ENCODE measurements at places on chromosomes 11 and 22.

DNA sequence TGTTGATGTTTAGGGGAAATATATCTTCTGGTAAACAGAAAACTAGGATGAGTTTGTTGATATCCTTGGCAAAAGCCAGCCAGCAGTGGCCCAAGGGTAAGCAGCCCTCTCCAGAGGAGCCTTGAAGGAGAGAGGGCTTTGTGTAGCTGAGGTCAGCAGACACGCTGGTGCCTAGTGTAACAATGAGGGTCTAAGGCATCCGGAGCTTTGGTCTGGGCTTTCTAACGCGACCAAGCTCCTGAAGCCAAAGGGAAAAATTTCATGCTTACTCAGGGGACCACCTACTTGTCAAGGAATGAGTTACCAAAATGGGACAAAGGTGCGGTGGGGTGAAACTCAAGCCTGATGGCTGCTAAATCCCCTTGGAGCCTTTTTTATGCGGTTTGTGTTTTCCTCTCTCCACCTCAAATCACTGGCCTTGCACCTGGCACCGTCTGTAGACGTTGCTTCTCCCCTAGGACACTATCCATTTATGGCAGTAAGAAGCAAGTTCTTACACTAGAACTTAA lies 134.9 kb downstream of the DBX1 start:
- DNase-seq, result no peak

DNA sequence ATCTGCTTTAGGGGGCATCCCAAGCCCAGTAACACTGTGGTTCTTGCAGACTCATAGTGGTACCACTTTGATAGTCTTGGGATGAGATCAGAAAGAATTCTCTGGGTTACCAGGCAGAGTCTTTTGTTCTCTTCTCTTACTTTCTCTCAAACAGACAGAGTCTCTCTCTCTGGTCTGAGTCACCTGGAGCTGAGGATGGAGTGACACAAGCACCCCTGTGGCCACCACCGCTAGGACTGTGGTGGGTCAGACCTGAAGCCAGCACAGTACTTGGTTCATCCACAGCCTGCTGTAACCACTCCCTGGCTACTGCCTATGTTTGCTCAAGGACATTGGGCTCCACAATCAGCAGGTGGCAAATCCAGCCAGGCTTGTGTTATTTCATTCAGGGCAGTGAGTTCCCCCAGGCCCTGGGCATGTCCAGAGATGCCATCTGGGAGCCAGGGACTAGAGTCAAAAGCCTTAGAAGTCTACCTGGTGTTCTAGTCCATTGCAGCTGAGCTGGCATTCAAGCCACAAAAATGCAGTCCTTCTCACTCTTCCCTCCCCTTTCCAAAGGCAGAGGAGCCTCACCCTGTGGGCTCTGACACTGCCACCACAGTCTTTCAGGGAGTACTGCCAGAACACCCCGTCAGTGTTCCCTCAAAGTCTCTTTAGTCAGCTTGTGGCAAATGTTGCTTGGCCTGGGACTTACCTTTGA lies 29.9 kb downstream of the ENDOD1 start:
- DNase-seq, result no peak

DNA sequence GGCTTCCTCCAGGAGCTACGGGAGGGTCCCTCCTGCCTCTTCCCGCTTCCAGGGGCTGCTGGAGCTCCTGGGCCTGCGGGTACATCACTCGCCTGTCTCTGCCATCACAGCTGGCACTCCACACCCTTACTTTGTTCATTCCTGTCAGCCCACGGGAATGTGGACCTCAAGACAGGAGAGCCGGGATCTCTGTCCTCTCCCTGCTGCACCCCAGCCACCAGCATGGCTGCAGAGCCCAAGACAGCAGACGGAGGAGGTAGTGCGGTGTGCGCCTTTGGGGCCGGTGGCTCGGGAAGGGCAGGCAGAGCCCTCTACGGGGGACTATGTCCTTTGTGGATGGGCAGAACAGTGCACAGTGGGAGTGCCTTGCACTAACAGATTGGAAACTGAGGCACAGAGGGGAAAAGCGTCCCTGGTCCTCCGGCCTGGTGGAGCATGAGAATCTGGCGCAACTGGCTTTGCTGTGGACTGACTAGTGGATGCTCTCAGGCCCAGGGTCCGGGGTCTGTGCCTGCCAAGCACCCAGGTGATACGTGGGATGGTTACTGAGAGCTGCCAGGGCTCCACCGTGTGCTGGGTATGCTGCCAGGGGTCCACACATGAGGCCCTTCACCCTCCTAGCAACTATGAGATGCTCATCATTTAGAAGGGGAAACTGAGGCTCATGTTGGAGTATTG lies 47.3 kb downstream of the IGF2 start:
- DNase-seq, result no peak

GRCh38 chr11:76678321-76678720 lies 7.8 kb upstream of the LRRC32 start:
- DNase-seq, result no peak

GRCh38 chr11:129743112-129743815 lies 72.4 kb upstream of the TMEM45B start:
- no peak for DNase-seq

DNA sequence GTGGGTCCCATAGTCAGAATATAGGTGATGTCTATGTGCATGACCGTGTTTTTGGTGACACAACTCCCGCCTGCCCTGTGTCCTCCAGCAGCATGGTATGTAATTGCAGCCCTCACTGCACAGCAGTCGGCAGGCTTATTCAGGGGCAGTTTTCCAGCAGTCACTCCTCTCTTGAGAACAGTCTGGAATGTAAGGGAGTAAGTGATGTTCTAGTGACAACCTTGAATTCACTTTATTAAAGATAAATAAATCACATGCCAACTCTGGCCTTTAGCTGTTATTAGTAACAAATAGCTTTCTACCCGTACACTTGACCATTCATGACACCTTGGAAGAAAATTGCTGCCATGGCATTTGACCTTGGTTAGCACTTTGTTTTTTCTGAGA lies 27.9 kb downstream of the ZNRF3 start:
- DNase-seq, result no peak

DNA sequence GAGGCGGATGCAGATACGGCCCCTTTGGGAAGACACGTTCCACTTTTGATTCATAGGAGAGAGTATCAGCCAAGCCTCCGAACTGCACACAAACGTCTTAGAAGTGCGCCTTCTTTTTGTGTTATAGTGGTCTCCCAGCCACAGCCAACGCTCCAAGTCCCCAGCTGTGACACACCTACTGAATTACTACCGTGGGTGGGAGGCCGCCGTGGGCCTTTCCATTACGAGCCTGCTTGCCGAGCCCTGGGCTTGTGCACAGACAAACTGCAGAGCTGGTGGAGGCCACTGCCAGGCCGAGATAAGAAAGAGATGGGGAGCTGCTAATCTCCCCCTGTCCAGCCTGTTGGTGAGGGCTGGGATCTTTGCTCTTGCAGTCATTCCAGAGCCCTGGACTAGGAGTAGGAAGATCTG lies 761 bp downstream of the HMBS start:
- no peak for DNase-seq

DNA sequence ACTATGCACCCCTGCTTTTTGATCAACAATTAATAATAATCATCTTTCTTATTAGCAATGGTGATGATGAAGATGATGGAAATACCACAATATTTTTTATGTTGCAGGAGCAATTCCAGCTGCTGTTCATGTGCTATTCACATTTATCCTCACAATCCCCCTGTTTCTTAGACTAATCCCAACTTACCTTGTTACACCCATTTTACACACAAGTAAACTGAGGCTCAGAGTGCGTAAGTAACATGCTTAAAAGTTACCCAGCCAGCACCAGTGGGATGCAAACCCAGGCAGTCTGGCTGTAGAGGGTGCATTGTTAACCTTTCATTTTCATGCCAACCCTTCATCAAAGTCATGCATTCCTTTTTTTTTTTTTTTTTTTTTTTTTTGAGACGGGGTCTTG lies 1.6 kb upstream of the CRYBA4 start:
- no peak for DNase-seq

- DNase-seq, result no peak
Observed at GRCh38 chr11:111081021-111081511, 164.5 kb upstream of the POU2AF2 start.

GRCh38 chr22:48498526-48499331 lies 1328.9 kb downstream of the BRD1 start:
- DNase-seq, result no peak

DNA sequence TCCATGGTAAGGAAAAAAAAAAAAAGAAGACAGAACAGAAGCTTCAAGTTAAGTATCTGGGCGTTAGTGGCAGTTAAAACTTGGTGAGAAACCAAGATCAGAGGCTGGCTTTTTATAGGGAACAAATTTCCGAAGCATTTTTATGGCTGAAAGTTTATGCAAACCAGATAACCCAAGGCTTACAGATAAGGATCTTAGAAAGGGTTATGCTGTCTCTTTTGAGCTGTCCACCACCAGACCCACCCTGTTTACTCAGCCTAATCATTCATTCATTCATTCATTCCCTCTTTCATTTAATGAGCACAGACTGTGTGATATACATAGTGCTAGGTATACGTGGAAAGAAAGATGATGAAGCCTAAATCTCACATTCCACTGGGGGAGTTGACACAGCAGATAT lies 89.5 kb downstream of the ME3 start:
- no peak for DNase-seq

DNA sequence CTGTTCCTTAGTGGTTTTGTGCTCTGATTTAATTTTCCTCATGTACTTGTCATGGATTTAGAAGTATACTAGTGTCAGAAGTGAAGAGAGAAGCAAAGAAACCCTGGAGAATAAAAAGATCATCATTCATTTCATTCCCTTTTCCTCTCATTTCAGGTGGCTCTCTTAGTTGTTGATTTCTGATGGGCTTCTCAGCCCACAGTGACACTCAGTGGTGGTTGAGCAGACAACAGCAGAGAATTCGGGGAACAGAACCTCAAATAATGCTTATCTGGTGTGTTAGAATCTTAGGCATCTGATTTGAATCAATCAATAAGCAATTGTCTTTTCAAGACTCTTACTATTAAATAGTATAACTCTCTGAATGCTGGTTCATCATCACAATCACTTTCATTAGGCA lies 1289.4 kb downstream of the FAM181B start:
- DNase-seq, result no peak

GRCh38 chr11:37671321-37671720 lies 1073.3 kb upstream of the RAG2 start:
- DNase-seq, result no peak

DNA sequence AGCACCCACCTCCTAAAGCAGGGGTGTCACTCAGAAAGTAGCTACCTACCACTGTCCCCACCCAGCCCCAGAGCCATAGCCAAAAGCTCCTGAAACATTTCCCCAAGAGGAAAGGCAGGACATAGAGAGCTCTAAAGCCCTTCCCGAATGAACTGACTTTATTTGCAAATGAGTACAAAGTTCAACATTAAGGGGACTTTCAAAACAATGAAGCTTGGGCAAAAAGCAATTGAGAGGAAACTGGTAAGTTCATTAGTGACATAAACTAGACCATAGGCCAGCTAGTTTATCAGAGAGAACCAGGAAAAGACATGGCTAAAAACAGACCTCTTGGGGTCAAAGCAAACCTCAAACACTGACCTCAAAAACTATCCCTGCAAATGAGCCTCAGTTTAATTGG lies 72.7 kb downstream of the IGLL5 start:
- DNase-seq, result no peak

GRCh38 chr22:37662039-37662438 lies 3.5 kb downstream of the PDXP start:
- DNase-seq, result no peak

GRCh38 chr11:68545796-68546195 lies 85.2 kb downstream of the PPP6R3 start:
- no peak for DNase-seq

GRCh38 chr22:38760477-38761201 lies 4.8 kb upstream of the SUN2 start:
- DNase-seq, result no peak

DNA sequence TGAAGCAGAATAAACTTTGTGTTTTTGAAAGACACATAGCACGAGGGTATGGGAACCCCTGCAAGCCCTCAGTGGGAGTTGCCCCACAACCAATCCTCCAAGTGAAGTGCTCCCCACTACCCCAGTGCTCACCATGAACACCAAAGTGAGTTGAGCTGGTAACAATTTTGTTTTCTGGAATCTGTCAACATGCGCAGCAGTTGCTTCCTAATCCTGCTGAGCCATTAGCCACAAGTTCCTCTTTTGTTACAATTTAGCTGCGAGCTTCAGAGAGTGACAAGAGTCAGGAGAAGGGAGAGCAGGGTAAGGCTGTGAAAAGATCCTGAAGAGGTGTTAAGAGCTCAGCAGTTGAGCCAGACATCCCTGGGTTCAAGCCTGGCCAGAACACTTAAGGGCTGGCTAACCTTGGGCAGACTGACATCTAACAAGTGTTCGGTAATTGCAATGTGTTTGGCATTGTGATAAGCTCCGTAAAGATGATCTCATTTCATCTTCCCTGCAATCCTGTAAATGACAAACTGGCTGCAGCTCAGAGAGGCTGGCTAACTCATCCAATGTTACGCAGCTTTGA lies 24.1 kb upstream of the ASPHD2 start:
- no peak for DNase-seq

- no peak for DNase-seq
Observed at GRCh38 chr11:111660822-111661221, 58.6 kb downstream of the SIK2 start.

- DNase-seq, result no peak
Observed at GRCh38 chr22:25751174-25751581, 9.2 kb downstream of the MYO18B start.
